Activated CD4-positive, alpha-beta T cell treated with anti-CD3 and anti-CD28 coated beads, Interleukin-10, Interleukin-2, amounts not matched to agents 100 ng/mL and 50 ng/mL, durations not matched to agents 16 hours and 8 hours (primary cell): ENCODE measurements at places on chromosomes 3 and 15.

GRCh38 chr3:192409838-192410683, 317.3 kb downstream of the FGF12 start:
- DNase-seq, result no peak

DNA sequence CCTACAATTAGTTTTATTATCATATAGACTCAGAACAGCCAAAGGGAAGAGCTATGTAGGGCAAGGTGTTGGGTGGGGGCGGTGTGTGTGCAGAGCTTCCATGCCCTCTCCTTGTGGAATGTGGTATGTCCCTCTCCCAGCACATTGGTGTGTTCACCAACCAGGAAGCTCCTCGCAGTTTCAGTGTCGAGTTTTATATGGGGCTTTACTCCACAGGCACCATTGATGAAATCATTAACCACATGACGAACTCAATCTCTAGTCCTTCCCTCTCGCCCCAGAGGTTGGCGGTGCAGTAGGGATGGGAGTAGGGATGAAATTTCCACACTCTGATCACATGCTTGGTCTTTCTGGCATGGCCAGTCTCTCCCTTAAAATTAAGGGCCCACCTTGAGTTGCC, 13.6 kb upstream of the SRP14 start:
- DNase-seq, result no peak

DNA sequence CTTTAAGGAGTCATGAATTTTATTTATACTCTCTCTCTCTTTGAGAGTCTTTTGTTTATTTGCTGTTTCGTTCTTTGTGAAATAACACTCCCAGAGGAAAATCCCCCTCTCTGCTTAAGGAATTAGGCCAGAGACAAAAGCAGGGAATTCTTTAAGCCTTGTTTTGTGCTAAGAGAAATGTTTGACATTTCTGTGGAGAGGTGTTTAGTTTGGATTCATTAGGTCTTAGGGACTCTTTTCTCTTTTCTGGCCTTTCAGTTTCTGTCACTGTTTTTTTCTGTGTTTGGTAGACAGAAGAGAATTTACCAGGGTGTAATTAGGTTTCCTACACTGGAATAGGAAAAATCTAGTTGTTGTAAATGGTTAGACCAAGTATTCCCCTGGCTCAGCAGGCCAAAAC, 241.8 kb upstream of the NR2F2 start:
- DNase-seq, result no peak

DNA sequence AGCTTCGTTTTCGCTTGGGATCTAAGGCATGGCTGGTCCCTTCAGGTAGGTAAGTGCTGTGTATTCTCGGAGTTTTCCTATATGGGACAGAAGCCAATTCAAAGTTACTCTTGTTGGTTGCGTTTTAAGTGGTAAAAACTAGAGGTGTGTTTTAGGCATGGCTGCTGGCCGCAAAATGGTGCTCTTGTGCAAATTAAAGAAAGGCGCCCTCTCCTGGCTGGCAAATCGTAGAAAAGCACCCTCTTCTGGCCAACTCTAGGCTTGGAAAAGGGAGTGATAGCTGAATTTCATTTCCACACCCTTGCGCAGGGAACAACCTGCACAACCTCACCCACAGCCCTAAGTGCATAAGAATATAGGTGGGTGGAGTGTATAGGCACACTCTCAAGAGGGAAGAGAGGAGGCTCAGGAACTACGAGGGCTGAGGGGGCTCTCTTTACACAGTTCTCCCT, 23.5 kb downstream of the DRD3 start:
- peak; percentile 35 for DNase-seq

DNA sequence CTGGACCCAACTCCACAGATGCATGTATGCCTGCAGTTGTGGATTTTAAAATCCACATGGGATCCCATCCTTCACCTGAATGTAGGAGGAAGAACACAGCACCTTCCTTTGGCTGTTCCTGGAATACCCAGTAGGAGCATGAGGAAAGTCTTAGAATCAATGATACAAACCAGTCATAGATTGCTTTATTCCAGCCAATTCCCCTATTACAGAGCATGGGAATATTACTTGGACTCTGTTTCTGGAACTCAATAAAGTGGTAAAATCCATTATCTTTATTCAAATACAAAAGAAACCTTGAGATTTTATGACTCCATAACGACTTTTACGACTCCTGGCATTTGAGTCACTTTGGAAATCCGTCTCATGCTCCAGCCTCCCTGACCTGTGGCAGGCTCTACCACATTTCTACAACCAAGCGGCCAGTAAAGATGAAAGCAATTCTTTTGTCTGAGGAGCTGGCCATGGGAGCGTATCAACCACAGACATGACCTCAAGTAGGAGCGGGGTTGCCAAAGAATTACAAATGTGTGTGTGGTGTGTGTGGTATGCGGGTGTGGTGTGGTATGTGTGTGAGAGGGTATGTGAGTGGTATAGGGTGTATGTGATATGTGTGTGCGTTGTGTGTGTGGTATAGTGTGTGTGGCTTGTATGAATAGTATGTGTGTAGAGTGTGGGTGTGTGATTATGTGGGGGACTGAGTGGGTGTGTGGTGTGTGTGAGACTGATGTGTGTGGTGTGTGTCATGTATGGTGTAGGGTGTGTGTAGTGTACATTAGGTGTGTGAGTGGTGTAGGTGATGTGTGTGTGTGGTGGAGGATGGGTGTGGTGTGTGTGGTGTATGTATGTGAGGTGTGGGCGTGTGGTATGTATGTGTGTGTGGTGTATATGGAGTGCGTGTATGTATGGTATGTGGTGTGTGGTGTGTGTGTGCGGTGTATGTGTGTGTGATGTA, 40.0 kb downstream of the ARRDC4 start:
- DNase-seq, result no peak

DNA sequence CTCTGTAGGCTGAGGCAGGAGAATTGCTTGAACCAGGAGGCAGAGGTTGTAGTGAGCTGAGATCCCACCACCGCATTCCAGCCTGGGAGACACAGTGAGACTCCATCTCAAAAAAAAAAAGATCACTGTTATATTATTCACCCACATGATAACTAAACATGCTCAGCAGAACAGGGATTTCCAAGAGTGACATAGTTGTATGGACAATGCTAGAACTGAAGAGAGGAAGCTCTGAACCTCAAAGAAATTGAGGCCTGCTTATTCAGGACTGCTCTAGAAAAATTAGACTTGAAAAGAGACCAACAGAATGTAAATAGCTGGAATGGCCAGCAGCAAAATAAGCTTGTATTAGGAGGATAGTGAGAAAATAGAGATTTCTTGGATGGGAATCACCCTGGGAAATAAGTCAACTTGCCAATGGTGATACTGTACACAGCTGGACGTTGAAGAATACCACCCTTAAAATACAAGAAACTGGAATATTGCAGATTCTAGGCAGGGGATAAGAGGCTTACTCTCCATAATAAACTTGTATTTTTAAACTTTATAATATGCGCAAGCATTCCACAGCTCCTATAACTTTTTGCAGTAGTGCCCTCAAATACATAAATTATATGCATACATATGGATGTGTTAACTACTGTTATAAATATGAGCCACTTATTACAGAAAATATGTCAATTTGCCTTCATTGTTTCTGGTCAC, 28.2 kb downstream of the PIK3CB start:
- DNase-seq, result no peak

DNA sequence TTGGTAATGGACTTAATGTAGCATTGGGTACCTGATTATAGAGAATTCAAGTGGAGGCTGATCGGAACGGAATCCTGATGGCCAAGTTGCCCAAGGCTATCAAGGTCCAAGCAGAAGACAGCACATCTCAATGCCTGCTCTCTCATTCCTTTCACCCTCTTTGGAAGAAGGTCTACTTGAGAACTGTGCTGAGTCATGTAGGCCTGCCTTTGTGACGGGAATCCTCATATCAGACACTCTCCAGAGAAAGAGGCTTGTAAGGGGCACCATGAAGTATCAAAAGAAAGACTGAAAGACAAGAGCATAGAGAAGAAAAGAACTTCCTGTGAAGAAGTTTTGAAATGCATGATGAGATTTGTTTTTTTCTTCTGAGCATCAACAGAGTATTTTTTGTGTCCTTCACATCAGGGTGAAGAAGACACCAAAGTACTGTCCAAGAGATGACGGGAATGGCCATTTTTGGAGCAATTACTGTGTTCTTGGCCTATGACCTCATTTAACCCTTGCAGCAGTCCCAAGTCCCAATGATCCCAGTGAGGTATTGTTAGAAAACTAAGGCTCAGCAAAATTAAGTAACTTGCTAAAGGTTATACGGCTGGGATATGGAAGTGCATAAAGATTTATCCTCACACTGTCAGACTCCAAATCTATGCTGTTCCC, 13.2 kb upstream of the LARP6 start:
- DNase-seq, result no peak

- peak; percentile 34 for DNase-seq
These were observed 34.9 kb downstream of the DCLK3 start for GRCh38 chr3:36729204-36730056.

- DNase-seq, result no peak
These were observed 46.8 kb upstream of the VILL start for GRCh38 chr3:37943631-37944314.

- DNase-seq, result peak; percentile 93
These were observed 108.1 kb downstream of the KLF13 start for GRCh38 chr15:31434588-31435260.

DNA sequence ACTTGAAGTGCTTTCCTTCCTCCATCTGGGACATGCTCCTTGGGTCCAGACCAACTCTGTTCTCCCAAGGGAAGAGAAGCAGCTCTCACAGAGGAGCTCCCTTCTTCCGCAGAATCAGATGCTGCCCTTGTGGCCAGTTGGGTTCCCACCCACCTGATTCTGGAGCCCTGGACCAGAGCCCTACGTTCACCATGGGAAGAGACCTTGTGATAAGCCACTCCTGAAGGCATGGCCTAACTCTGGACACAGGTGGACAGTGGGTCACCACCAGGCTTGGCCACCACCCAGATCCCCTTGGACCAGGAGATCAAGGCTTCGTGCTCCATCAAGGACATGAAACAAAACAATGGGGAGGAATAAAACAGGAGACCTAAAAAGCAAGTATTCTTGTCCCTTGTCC, 172.2 kb downstream of the RPLP1 start:
- DNase-seq, result no peak

- DNase-seq, result peak; percentile 53
These were observed 5.8 kb downstream of the ZNF80 start for GRCh38 chr3:114231616-114232015.

DNA sequence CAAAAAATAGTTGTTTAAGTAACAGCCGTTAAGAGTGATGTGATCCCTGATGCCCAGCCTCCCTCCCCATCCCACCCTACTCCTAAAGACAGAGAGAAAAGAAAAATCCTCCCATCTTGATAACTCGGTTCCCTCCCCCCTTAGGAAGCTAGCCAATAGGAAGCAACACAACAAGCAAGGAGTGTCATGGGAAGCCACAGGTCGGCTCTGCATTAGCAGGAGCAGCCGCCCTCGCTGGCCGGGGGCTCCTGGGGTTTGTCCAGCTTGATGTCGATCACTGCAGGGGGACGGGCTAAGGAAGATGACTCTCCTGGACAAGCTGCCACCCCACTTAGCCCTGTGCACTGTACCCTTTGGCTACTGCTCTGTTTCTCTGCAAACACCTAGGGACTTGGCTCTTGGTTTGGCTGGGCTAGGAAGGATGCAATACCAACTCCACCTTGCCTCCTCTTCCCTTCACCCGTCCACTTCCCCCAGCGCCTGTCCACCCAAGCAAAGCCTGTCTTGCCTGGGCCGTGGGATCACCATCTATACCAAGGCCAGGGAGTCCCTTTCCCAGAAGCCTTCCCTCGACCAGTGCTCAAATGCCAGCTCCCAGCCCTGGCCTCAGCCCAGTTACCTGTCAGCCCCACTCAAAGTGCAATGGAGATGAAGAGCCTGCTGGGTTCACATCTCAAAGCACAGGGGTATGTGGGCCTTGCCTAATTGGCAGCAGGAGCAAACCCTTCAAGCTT, 23.1 kb downstream of the SRPRB start:
- no peak for DNase-seq

- DNase-seq, result no peak
These were observed 261.4 kb upstream of the MME start for GRCh38 chr3:154818676-154819255.

GRCh38 chr3:122886946-122887345, 92.1 kb downstream of the SLC49A4 start:
- DNase-seq, result no peak

GRCh38 chr3:133236901-133237300, 163.0 kb upstream of the BFSP2 start:
- no peak for DNase-seq

- peak; percentile 8 for DNase-seq
These were observed 121.1 kb downstream of the ADAM10 start for GRCh38 chr15:58628206-58628947.

DNA sequence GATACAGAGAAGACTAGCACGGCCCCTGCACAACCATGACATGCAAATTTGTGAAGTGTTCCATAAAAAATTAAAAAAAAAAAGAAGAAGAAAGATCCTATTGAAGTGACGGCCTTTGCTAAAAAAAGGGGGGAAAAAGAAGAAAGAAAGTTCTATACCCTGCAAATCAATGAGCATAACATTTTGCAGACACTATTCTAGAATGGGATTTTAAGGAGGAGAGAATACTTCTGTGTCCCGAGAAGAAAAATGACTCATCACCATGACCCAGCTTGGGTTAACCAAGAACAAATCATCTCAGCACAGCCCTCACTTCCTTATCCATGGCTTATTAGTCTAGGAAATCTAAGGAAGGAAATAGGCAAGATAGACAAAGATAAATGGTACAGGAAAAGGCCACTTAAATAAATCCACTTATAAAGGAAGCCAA, 7.4 kb upstream of the SH3BP5 start:
- no peak for DNase-seq

GRCh38 chr3:55780913-55781312, 293.8 kb upstream of the WNT5A start:
- no peak for DNase-seq

DNA sequence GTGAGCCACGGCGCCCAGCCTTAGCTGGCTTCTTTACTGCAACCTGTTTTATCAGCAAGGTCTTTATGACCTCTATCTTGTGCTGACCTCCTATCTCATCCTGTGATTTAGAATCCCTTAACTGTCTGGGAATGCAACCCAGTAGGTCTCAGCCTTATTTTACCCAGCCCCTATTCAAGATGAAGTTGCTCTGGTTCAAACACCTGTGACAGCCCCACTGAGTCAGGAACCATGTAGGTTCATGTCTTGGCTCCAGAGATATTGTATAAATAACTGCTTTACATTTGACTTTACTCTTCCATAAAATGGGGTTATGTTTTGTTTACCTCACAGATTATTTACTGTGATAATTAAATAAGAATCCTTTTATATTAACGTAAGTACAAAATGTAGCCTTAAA, 27.1 kb upstream of the ANO10 start:
- no peak for DNase-seq

DNA sequence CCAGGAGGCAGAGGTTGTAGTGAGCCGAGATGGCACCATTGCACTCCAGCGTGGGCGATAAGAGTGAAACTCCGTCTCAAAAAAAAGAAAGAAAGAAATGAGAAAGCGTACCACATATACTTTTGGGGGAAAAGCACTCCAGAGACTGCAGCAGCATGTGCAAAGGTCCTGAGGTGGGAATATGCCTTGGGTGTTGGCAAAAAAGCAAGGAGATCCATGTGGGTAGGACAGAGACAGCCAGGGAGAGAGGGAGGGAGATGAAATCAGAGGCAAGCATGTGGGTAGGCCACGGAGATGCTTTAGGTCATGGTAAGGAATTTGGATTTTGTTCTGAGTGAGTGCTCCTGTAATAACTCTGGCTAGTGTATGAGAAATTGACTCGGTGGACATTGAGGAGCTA, 3.7 kb upstream of the SH3BP5 start:
- DNase-seq, result no peak

- DNase-seq, result no peak
These were observed 253.5 kb upstream of the ZPLD1 start for GRCh38 chr3:102181175-102181920.
